ENCODE measurements at places on chromosomes 13 and 19.

GRCh38 chr13:23949200-23949599 is 51.9 kb upstream of the C1QTNF9B start:
- H3K27me3 ChIP-seq: peaks cover 12% of the 10 kb centered on the region
- H3K36me3 ChIP-seq: no peaks in the 10 kb centered on the region
- H3K4me3 ChIP-seq: no peak overlapping the region
- no peak overlapping the region for H3K27ac ChIP-seq
- DNase-seq: no peak

- H3K27ac ChIP-seq: no peak within 1 kb of the TSS
- H3K27me3 ChIP-seq: peaks cover 14% of the 10 kb centered on the region
- no peaks in the 10 kb centered on the region for H3K36me3 ChIP-seq
- peak within 1 kb of the TSS; percentile 75 for H3K4me3 ChIP-seq
- H3K4me1 ChIP-seq: peaks cover 16% of the 10 kb centered on the region
- DNase-seq: peak; percentile 49
These were observed at the start of gene NEK5 for GRCh38 chr13:52128714-52129700. TSS of gene NEK5 (minus strand) at chr13:52129073. CDS start at chr13:52127482, 1,591 bp downstream.

DNA sequence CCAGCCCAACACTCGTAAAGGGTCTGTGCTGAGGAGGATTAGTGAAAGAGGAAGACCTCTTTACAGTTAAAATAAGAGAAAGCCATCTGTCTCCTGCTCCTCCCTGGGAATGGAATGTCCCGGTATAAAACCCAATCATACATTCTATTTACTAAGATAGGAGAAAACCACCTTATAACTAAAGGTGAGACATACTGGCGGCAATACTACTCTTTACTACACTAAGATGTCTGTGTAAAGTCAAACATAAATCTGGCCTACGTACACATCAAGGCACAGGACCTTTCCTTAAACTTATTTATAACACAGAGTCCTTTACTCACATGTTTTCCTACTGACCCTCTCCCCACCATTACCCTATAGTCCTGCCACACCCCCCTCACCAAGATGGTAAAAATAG is 3.3 kb downstream of the ZNF350 start:
- H3K27me3 ChIP-seq: no peaks in the 10 kb centered on the region
- H3K27ac ChIP-seq: no peak overlapping the region
- H3K36me3 ChIP-seq: peaks cover 77% of the 10 kb centered on the region
- peaks cover 8% of the 10 kb centered on the region for H3K4me1 ChIP-seq
- no peak overlapping the region for H3K4me3 ChIP-seq

DNA sequence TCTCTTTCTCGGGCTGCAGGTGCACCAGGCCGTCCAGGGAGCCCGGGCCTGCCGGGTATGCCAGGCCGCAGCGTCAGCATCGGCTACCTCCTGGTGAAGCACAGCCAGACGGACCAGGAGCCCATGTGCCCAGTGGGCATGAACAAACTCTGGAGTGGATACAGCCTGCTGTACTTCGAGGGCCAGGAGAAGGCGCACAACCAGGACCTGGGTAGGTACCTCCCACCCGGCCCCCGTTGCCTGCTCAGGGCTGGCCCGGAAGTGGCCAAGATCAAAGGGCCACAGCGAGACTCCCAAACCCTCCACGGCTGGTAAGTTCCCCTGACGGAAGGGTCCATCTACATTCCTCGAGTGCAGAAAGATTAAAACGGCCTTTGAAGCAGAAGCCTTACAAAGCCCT is 55.1 kb downstream of the RAB20 start:
- H3K36me3 ChIP-seq: no peaks in the 10 kb centered on the region
- H3K27me3 ChIP-seq: peaks cover 2% of the 10 kb centered on the region
- H3K4me3 ChIP-seq: no peak overlapping the region
- H3K4me1 ChIP-seq: no peaks in the 10 kb centered on the region
- no peak overlapping the region for H3K27ac ChIP-seq

DNA sequence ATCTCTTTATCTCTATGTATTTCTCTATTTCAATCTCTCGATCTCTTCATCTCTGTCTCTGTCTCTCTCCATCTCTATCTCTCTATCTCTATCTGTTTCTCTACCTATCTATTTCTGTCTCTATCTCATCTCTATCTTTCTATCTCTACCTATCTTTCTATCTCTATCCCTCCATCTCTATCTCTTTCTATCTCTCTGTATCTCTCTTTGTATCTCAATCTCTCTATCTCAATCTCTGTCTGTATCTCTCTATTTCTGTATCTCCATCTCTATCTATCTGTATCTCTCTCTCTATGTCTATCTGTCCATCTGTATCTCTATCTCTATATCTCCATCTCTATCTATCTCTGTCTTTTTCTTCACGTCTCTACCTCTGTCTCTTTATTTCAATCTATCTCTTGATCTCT is 25.2 kb downstream of the TNFSF9 start:
- H3K4me1 ChIP-seq: peaks cover 11% of the 10 kb centered on the region
- H3K27ac ChIP-seq: no peak overlapping the region
- H3K27me3 ChIP-seq: peaks cover 4% of the 10 kb centered on the region
- DNase-seq: no peak
- no peaks in the 10 kb centered on the region for H3K36me3 ChIP-seq

- no peaks in the 10 kb centered on the region for H3K4me1 ChIP-seq
- H3K27me3 ChIP-seq: no peaks in the 10 kb centered on the region
- no peak for DNase-seq
- H3K4me3 ChIP-seq: no peak overlapping the region
These were observed 3.0 kb downstream of the PEG3 start for GRCh38 chr19:56837492-56838023.

GRCh38 chr13:100106005-100106404 is 17.1 kb downstream of the PCCA start:
- no peak overlapping the region for H3K4me3 ChIP-seq
- H3K36me3 ChIP-seq: no peaks in the 10 kb centered on the region
- H3K4me1 ChIP-seq: no peaks in the 10 kb centered on the region
- no peaks in the 10 kb centered on the region for H3K27me3 ChIP-seq

GRCh38 chr19:57850553-57851017 is 926 bp downstream of the ZNF587 start:
- no peak for DNase-seq
- peaks cover 69% of the 10 kb centered on the region for H3K36me3 ChIP-seq
- peak overlapping the region; percentile 91 for H3K27ac ChIP-seq
- H3K4me1 ChIP-seq: peaks cover 19% of the 10 kb centered on the region

- H3K27me3 ChIP-seq: no peaks in the 10 kb centered on the region
- no peak for DNase-seq
These were observed 19.3 kb downstream of the SAFB start for GRCh38 chr19:5642204-5642603.

- no peak overlapping the region for H3K27ac ChIP-seq
- no peak overlapping the region for H3K4me3 ChIP-seq
- peaks cover 2% of the 10 kb centered on the region for H3K27me3 ChIP-seq
- DNase-seq: no peak
- H3K4me1 ChIP-seq: no peaks in the 10 kb centered on the region
These were observed 117.9 kb upstream of the GPR12 start for GRCh38 chr13:26878438-26878837.

DNA sequence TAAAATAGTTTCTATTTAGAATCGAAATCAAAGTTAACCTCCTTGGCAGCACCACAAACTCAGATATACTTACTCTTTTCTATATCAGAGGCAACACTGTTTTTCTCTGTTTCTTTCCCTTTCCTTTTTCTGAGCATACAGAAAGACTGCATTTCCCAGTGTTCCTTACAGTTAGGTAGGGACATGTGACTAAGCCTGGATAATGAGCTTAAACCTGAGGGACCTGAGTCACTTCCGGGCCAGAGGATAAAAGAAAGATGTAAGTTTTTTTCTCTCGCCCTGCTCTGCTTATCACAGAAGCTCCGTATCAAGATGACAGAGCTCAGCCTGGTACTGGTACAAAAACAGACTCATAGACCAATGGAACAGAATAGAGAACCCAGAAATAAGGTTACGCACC is 531.9 kb downstream of the KLF12 start:
- peaks cover 5% of the 10 kb centered on the region for H3K4me1 ChIP-seq
- H3K36me3 ChIP-seq: no peaks in the 10 kb centered on the region
- no peak overlapping the region for H3K4me3 ChIP-seq
- DNase-seq: no peak
- H3K27ac ChIP-seq: no peak overlapping the region
- H3K27me3 ChIP-seq: no peaks in the 10 kb centered on the region

- no peaks in the 10 kb centered on the region for H3K27me3 ChIP-seq
- no peak overlapping the region for H3K27ac ChIP-seq
- H3K4me3 ChIP-seq: no peak overlapping the region
- no peak for DNase-seq
These were observed 51.3 kb downstream of the STK24 start for GRCh38 chr13:98525456-98526181.

DNA sequence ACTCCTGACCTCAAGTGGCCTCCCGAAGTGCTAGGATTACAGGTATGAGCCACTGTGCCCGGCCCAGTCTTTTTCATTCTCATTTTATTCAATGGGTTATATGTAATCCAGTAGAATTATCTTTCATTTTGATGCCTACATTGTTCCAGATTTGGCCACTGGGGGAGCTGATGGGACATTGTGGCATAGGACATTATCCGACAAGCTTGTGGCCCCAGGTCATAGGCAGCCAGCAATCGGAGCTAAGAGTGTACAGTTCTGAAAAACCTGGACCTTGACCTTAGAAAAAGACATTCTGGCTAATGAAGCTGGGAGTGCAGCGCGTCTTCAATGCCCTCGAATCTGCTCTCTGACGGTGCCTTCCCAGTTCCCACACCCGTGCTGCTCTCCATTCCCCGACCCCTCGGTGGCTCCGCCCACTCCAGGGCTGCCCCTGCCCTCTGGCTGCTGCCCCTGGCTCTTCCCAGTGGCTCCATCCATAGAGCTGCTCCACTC is 108.7 kb downstream of the TEX29 start:
- H3K27ac ChIP-seq: no peak overlapping the region
- no peak for DNase-seq
- H3K36me3 ChIP-seq: no peaks in the 10 kb centered on the region

DNA sequence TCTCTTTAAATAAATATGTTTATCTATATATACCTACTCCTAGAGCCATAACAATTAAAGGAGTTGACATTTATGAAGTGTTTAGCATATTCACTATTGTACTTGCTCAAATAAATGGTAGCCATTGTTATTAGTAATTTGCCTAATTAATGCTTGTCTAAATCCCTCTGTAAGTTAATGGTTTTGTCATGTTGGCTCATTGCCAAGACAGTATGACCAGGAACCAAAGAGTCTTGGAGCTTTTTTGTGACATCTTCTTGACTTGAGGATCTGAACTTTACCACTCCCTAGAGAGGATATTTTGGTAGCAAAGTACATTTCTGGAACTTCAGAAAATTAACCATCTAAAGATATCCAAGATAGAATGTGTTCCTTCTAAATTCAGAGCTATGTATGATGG is 15.5 kb downstream of the FRY start:
- H3K36me3 ChIP-seq: peaks cover 33% of the 10 kb centered on the region
- peaks cover 56% of the 10 kb centered on the region for H3K4me1 ChIP-seq
- no peak overlapping the region for H3K4me3 ChIP-seq
- H3K27me3 ChIP-seq: no peaks in the 10 kb centered on the region
- DNase-seq: no peak

- H3K4me3 ChIP-seq: no peak overlapping the region
- H3K36me3 ChIP-seq: no peaks in the 10 kb centered on the region
- H3K27me3 ChIP-seq: no peaks in the 10 kb centered on the region
These were observed 659.9 kb downstream of the UQCRFS1 start for GRCh38 chr19:28553005-28553404.

GRCh38 chr13:89514534-89515312 is 1832.8 kb upstream of the MIR17HG start:
- no peaks in the 10 kb centered on the region for H3K36me3 ChIP-seq
- H3K27me3 ChIP-seq: no peaks in the 10 kb centered on the region
- DNase-seq: no peak
- H3K4me1 ChIP-seq: no peaks in the 10 kb centered on the region
- no peak overlapping the region for H3K4me3 ChIP-seq

DNA sequence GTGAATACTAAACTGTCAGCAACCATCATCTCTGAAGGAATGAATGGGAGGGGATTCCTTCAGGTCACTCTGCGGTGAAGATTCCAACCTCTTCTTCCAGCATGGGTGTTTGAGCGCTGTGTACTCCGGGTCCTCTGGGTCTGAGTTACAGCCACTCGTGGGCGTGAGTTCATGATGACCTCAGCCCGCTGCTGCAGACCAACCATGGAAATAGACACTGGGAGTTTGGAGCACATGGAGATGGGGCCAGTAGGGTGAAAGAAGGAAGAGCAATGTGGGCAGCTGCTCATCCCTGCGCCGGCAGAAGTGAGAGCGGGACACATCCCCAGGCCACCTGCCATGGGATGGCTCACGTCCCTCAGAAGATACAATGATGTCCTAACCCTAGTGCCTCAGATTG is 16.8 kb upstream of the RAB20 start:
- H3K4me3 ChIP-seq: no peak overlapping the region
- peaks cover 45% of the 10 kb centered on the region for H3K27me3 ChIP-seq
- H3K36me3 ChIP-seq: no peaks in the 10 kb centered on the region
- no peak overlapping the region for H3K27ac ChIP-seq
- H3K4me1 ChIP-seq: peaks cover 15% of the 10 kb centered on the region

GRCh38 chr19:39679056-39679790 is 23.5 kb downstream of the LGALS16 start:
- peak; percentile 46 for DNase-seq
- H3K27me3 ChIP-seq: peaks cover 7% of the 10 kb centered on the region
- peak overlapping the region; percentile 56 for H3K27ac ChIP-seq
- H3K36me3 ChIP-seq: no peaks in the 10 kb centered on the region

DNA sequence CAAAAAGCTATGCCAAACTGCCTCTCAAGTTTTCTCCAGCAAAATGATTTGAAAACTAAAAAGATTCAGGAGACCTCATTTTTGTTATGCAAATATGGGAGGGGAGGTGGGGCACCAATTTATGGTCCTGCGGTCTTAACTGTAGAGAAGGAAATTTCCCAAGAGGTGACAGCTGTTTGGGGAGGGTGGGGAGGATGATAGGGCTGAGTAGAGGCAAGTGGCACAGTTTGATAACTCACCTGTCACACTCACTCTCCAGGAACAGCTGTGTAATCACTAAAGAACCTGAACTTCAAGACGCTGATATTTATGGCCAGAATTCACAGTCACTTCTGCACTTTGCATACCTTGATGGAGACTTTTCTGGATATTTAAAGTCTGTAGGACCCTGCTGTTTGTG is 232.9 kb upstream of the STARD13 start:
- no peaks in the 10 kb centered on the region for H3K27me3 ChIP-seq
- H3K36me3 ChIP-seq: no peaks in the 10 kb centered on the region
- no peak overlapping the region for H3K27ac ChIP-seq
- DNase-seq: no peak
- H3K4me1 ChIP-seq: no peaks in the 10 kb centered on the region
- H3K4me3 ChIP-seq: no peak overlapping the region

DNA sequence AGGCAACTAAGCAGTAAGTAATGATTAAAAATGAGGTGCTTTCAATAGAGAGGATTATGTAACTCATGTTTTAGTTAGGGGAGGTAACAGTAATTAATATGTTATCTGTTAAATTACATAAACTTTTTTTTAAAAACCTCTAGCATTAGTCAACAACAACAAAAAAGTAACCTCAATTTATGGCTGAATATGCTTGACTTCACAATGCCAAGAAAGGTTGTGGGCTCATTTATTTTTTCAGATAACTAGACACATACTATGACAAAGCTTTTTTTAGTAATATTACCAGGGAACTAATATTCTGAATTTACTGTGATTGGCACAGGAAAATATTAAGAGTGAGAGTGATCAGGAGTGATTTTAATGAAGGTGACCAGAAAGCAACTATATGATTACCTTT is 54.9 kb downstream of the KCNRG start:
- peaks cover 58% of the 10 kb centered on the region for H3K36me3 ChIP-seq
- H3K27me3 ChIP-seq: no peaks in the 10 kb centered on the region
- no peak for DNase-seq
- H3K4me3 ChIP-seq: no peak overlapping the region
- no peak overlapping the region for H3K27ac ChIP-seq

- H3K4me3 ChIP-seq: no peak overlapping the region
- no peaks in the 10 kb centered on the region for H3K27me3 ChIP-seq
- H3K27ac ChIP-seq: no peak overlapping the region
These were observed 1147.1 kb upstream of the SPRY2 start for GRCh38 chr13:81488021-81488420.
